Mesothelial cell of epicardium (in vitro differentiated cells): ENCODE measurements at places on chromosomes 4 and X.
A peak's percentile ranks its signal among the peaks of the same experiment; 100 is the strongest.

DNA sequence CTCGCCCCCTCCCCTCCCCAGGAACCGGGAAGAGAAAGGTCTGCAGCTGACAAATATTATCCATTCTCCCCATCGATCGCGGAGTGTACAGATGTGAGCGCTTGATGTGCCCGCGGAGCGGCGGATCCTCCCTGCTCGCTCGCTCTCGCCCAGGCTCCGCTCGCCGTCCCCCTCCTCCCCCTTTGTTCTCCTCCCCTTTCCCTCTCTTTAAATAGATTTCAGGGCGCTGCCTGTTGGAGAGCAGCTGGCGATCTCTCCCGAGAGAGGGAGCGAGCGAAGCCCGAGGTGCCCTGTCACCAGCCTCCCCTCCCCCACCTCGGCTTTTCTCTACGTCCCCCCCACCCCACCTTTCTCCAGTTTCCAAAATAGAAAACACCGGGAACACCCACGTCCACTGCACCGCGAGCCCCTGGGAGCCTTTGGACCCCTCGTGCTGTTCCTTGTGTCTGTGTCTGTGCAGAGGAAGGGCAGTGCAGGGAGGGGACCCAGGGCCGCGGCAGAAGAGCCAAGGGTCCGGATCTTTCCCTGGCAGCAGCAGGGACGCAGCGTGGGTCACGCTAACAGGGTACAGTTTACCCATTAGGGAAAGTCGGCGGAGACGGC, 56.6 kb upstream of the BCOR start:
- peaks cover 7% of the 10 kb centered on the region for H3K27me3 ChIP-seq
- DNase-seq, result no peak
- no peaks in the 10 kb centered on the region for H3K36me3 ChIP-seq
- peaks cover 32% of the 10 kb centered on the region for H3K4me1 ChIP-seq

- peaks cover 67% of the 10 kb centered on the region for H3K4me1 ChIP-seq
- no peak for DNase-seq
- peak overlapping the region; percentile 80 for H3K27ac ChIP-seq
- H3K27me3 ChIP-seq, result no peaks in the 10 kb centered on the region
- no peak overlapping the region for H3K4me3 ChIP-seq
- peaks cover 10% of the 10 kb centered on the region for H3K36me3 ChIP-seq
Observed at GRCh38 chr4:150211016-150211415, 132.8 kb downstream of the DCLK2 start.

DNA sequence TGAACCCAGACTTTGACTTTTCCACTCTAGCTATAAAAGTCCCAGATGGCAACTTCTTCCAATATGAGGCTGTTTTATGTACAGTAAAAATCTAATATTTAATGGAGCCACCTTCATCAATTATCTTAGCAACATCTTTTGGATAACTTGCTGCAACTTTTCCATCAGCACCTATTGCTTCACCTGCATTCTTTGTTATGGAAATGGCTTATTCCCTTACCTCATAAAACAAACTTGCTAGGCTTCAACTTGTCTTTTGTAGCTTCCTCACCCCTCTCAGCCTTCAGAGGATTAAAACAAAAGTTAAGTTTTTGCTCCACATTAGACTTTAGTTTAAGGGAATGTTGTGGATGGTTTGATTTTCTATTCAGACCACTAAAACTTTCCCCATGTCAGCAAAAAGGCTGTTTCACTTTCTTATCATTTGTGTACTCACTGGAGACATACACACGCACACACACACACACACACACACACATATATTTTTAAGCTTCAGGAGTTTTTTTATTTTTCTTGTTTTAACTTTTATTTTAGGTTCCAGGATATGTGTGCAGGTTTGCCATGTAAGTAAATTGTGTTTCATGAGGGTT, 1296.1 kb upstream of the PABPC4L start:
- no peak overlapping the region for H3K27ac ChIP-seq
- no peaks in the 10 kb centered on the region for H3K36me3 ChIP-seq
- no peak for DNase-seq
- H3K4me3 ChIP-seq, result no peak overlapping the region
- H3K27me3 ChIP-seq, result no peaks in the 10 kb centered on the region

- DNase-seq, result no peak
- peaks cover 10% of the 10 kb centered on the region for H3K4me1 ChIP-seq
- H3K36me3 ChIP-seq, result no peaks in the 10 kb centered on the region
Observed at GRCh38 chr4:152462047-152462446, 73.8 kb downstream of the FBXW7 start.

- H3K36me3 ChIP-seq, result peaks cover 14% of the 10 kb centered on the region
- H3K4me1 ChIP-seq, result peaks cover 6% of the 10 kb centered on the region
- DNase-seq, result no peak
- H3K27me3 ChIP-seq, result peaks cover 11% of the 10 kb centered on the region
- no peak overlapping the region for H3K27ac ChIP-seq
Observed at GRCh38 chr4:37604461-37604860, 81.7 kb downstream of the RELL1 start.

- no peak overlapping the region for H3K27ac ChIP-seq
- no peaks in the 10 kb centered on the region for H3K36me3 ChIP-seq
- H3K4me1 ChIP-seq, result no peaks in the 10 kb centered on the region
- H3K4me3 ChIP-seq, result no peak overlapping the region
- no peaks in the 10 kb centered on the region for H3K27me3 ChIP-seq
- DNase-seq, result no peak
Observed at GRCh38 chr4:17112292-17112659, 213.8 kb upstream of the LDB2 start.

DNA sequence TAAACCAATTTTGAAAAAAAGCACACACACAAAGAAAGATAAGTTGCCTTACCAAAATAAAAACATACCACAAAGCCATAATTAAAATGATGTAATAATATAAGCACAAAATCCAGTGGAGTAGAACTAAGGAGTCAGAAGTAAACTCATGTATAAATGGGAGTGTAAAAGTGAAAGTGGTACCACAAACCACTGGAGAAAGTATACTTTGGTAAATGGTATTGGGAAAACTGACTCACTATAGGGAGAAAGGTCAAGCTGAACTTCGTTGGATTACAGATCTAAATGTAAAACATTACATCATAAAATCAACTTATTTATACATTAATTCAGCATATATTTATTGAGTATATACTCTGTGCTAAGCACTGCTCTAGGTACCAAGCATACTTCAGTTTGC, 46.3 kb upstream of the HHIP start:
- no peak overlapping the region for H3K27ac ChIP-seq
- H3K4me3 ChIP-seq, result no peak overlapping the region
- no peak for DNase-seq
- H3K27me3 ChIP-seq, result no peaks in the 10 kb centered on the region

- no peak overlapping the region for H3K27ac ChIP-seq
- no peaks in the 10 kb centered on the region for H3K36me3 ChIP-seq
- H3K4me3 ChIP-seq, result no peak overlapping the region
- H3K4me1 ChIP-seq, result peaks cover 14% of the 10 kb centered on the region
Observed at GRCh38 chr4:7392438-7393421, 42.0 kb downstream of the PSAPL1 start.

- H3K4me3 ChIP-seq, result no peak overlapping the region
- H3K27me3 ChIP-seq, result no peaks in the 10 kb centered on the region
- peaks cover 41% of the 10 kb centered on the region for H3K4me1 ChIP-seq
- H3K27ac ChIP-seq, result peak overlapping the region; percentile 81
- H3K36me3 ChIP-seq, result peaks cover 14% of the 10 kb centered on the region
Observed at GRCh38 chrX:133881893-133882292, 103.5 kb downstream of the GPC3 start.

DNA sequence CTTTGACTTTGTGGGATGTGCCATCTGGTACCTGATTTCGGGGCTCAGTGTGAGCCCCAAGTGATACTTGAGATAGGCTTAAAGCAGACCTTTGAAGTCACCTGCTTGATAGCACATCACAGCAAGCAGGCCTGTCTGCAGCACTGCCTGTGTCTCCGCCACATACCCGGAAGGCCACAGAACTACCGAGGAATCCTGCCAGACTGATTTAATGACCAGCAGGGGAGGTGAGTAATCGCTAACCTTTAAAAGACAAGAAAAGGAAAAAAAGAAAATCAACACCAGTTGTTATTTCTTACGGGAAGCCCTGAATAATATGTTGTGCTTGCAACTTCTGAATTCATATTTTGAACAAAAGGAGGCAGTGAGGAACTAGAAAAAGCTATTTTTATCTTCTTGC, 6.8 kb downstream of the PTCHD1 start:
- no peak overlapping the region for H3K4me3 ChIP-seq
- peak overlapping the region; percentile 67 for H3K27ac ChIP-seq
- no peak for DNase-seq

DNA sequence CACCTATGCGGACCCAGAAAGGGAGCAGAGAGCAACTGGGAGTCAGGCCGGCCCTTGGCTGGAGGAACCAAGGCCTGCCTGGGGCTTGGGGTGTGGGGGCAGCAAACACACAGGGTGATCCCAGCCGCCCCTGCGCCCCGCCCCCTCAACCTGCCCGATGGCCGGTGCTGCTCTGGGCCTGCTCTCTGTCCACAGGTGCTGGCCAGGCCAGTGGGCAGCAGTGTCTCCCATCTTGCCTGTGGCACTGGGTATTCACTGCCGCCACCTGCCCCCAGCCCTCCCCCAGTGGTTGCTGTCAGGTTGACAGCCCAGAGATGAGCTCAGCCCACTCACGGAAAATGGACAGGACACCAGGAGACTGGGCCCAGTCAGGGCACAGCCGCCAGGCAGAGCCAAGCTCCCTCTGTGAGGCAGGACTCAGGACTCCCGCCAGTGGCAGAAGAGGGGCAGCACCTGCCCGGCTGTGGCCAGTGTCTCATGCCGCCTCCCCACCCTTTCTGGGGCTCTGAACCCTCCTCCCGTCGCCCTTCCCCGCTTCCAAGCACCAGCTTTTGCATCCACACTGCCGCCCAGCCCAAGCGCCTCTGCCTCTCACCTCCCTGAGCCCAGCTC, 4.7 kb downstream of the NKX1-1 start:
- no peak overlapping the region for H3K27ac ChIP-seq
- no peaks in the 10 kb centered on the region for H3K4me1 ChIP-seq
- peaks cover 13% of the 10 kb centered on the region for H3K36me3 ChIP-seq
- DNase-seq, result peak; percentile 35

DNA sequence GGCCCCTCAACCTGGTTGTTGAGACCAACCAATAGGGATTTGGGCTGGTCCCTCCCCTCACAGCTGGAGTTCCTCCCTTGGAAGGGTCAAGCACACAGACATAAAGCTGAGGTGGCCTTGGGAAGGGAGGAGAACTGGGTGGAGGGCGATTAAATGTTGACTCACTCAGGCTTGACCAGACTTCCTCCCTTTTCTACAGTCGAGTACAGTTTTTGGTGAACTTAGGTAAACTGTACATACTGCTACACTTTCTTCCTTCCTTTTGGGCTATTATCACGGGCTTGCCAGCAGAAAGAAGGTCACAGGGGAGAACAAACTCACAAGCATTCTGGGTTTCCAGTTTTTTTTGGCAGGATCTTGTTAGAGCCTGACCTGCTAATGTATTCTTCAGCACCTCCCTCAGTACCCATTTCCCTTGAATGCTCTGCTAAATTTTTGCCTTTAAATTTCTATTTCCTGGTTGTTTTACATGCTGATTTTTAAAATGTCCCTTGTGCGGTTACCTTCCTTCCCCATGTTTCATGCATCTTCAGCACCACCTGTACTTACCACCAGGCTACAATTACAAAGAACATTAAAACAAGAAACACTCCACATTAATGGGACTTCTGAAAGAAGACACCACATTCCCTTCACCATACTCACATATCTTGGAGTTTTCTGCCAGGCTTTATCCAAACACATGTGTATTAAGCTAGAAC, 135.2 kb upstream of the RASGEF1B start:
- H3K36me3 ChIP-seq, result no peaks in the 10 kb centered on the region
- DNase-seq, result no peak
- no peak overlapping the region for H3K4me3 ChIP-seq
- no peak overlapping the region for H3K27ac ChIP-seq

- H3K27me3 ChIP-seq, result peaks cover 4% of the 10 kb centered on the region
- no peak overlapping the region for H3K27ac ChIP-seq
- H3K4me3 ChIP-seq, result no peak overlapping the region
- peaks cover 8% of the 10 kb centered on the region for H3K4me1 ChIP-seq
- DNase-seq, result no peak
Observed at GRCh38 chrX:7946960-7947359, 19.7 kb upstream of the PNPLA4 start.

DNA sequence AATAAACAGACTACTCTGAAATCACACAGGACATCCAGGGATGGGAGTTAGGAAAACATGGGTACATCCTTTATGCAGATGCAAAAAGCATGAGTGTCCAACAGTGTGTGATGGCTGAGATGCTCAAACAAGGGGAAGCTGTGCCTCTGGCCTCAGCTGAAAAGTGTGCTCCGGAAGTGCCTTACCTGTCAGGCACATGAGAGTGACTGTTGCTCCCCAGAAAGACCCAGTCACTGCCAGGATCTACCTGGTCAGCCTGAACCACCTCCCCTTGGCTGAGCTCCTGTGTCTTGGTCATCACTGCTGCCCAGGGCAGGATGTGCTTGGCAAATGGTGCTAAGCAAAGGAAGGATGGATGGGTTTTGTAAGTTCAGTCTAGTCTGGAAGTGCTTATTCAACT, 4.0 kb downstream of the PPP2R2C start:
- DNase-seq, result no peak
- H3K36me3 ChIP-seq, result no peaks in the 10 kb centered on the region
- peaks cover 89% of the 10 kb centered on the region for H3K27me3 ChIP-seq

GRCh38 chr4:154452798-154453346, 38.7 kb downstream of the DCHS2 start:
- peaks cover 7% of the 10 kb centered on the region for H3K27me3 ChIP-seq
- H3K4me1 ChIP-seq, result no peaks in the 10 kb centered on the region
- H3K36me3 ChIP-seq, result no peaks in the 10 kb centered on the region
- no peak for DNase-seq
- H3K4me3 ChIP-seq, result no peak overlapping the region

DNA sequence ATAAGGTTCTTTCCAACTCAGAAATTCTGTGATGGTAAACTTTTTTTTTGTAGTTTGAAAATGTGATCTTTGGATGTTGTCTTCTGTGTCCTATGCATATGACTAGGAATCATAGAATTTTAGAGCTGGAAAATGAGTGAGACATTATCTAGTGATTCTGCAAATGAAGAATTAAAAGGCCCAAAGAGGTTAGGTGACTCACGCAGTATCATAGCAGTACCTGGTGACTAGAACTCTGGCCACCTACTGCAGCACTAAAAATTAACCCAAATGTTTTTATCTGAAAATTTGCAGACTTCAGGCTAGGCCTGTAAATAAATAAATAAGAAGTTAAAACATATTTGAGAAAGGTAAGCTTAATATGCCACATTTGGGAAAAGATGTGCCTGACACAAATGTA, 52.8 kb downstream of the NFKB1 start:
- no peaks in the 10 kb centered on the region for H3K36me3 ChIP-seq
- H3K4me3 ChIP-seq, result no peak overlapping the region
- no peak for DNase-seq
- no peaks in the 10 kb centered on the region for H3K27me3 ChIP-seq
